Pons (tissue), 1 donor: ENCODE measurements at places on chromosomes 13 and 19.

GRCh38 chr19:15378534-15379082 is 979 bp downstream of the AKAP8 start:
- DNase-seq = no peak

DNA sequence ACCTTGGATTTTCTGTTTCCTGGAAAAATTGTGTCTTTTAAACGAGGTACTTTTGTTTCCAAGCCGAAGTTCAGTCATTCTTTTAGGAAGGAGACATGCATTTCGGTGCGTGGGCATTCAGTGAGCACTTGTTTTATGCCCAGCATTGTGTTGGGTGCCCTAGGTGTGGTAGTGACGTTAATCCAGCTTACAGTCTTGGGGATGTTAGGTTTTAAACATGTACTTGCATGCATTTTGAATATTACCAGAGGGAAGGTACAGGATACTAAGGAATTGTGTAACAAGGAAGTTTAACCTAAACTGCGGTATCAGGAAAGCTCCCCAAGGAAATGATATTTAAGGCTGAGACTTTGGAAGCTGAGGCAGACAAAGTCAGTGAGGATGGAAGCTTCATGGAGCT is 66.3 kb downstream of the ARHGAP35 start:
- no peak for DNase-seq

GRCh38 chr13:44989941-44990340 is 603 bp downstream of the GPALPP1 start:
- DNase-seq = no peak

DNA sequence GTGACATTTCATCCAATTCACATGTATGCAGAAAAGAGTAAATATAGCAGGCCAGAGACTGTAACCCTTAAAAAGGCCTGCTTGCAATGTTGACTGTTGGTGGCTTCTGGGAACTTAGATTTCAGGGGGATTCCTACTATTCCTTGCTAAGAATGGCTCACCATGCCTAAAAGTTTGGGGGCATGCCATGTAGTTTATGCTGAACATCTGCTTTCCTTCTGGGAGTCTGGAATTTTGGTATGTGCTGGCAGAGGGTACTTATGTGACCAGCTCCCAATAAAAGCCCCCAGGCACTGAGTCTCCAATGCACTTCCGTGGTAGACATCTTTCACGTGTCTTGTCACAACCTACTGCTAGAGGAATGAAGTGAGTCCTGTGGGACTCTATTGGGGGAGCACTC is 88.4 kb upstream of the PCDH8 start:
- no peak for DNase-seq

DNA sequence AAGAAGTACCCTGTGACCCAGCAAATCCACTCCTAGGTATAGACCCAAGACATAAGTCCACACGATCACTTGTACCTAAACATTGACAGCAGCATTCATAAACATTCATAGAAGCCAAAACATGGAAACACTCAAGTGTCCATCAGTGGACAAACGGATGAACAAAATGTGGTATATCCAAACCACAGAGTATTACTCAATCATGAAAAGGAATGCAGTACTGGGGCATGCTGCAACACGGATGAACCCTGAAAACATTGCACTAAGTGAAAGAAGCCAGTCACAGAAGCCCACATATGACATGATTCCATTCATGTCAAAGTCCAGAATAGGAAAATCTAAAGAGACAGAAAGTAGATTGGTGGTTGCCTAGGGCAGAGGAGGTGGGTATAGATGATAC is 22.8 kb upstream of the CCNE1 start:
- no peak for DNase-seq

- no peak for DNase-seq
Measured at GRCh38 chr13:73001971-73002370, 56.8 kb upstream of the KLF5 start.

GRCh38 chr13:109243311-109243951 is 543.0 kb downstream of the IRS2 start:
- peak; percentile 73 for DNase-seq
